ENCODE measurements at places on chromosomes 5 and 9.

DNA sequence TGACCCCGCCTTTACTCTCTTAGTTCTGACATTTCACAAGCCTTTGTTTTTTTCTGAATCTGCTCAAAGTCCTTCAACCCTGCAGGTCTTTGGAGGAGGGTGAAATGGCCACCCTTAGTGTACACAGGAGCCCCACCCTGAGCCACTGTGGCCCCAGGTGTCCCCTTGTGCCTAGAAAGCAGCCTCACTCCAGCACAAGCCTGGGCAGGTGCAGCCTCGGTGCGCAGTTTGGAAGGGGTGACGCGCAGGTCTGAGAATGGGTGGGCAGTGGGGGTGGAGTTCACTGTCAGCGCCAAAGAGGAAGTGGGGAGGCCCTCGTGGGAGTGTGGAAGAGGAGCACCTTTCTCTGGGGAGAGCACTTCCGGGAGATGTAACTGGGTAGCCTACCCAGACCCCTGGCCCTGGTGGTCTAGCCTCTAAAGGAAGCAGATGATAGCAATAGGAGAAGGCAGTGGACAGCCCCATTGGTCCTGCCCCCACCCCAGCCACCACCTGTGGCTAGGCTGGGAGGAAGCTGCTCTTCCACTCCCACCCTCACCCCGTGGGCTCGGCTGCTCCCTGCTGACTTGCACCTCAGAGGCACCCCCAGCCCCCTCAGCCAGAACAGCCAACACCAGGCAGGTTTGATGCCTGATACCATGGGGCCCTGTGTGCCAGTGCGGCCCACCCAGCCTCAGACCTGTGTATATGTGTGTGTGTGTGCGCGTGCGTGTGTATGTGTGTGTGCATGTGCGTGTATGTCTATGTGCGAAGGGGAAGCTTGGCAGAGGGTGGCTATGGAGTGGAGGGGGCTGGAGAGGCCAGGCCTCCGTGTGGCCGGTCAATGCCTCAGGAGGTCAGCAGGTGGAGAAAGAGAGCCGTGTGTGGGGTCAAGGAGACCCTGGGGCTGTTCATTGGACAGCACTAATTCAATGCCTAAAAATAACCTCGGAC lies 16.8 kb upstream of the DAB2IP start:
- no peak for DNase-seq

DNA sequence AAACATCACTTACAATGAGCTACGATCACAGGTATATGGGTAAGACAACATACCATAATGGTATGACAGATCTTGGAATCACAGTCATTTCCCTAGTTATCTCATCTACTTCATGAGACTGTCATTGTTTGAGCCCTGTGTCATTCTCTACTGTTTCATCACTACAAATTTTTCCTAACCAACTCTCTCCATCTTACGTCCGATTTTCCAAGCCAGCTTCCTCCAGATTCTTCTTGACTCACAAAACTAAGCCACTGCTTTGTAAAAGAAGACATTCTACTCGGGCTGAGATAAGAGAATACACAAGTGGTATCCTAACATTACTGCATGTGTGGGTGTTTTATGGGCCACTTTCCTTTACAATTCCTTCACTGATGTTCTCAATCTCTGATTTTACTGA lies 49.6 kb downstream of the SERINC5 start:
- no peak for DNase-seq

GRCh38 chr9:90607701-90608516 lies 34.7 kb downstream of the DIRAS2 start:
- no peak for DNase-seq

- no peak for DNase-seq
Observed at GRCh38 chr9:38390442-38390841, 2.1 kb upstream of the ALDH1B1 start.

- DNase-seq, result no peak
Observed at GRCh38 chr9:134618833-134619447, 22.7 kb upstream of the COL5A1 start.

GRCh38 chr5:124621279-124621678 lies 125.2 kb downstream of the ZNF608 start:
- no peak for DNase-seq

DNA sequence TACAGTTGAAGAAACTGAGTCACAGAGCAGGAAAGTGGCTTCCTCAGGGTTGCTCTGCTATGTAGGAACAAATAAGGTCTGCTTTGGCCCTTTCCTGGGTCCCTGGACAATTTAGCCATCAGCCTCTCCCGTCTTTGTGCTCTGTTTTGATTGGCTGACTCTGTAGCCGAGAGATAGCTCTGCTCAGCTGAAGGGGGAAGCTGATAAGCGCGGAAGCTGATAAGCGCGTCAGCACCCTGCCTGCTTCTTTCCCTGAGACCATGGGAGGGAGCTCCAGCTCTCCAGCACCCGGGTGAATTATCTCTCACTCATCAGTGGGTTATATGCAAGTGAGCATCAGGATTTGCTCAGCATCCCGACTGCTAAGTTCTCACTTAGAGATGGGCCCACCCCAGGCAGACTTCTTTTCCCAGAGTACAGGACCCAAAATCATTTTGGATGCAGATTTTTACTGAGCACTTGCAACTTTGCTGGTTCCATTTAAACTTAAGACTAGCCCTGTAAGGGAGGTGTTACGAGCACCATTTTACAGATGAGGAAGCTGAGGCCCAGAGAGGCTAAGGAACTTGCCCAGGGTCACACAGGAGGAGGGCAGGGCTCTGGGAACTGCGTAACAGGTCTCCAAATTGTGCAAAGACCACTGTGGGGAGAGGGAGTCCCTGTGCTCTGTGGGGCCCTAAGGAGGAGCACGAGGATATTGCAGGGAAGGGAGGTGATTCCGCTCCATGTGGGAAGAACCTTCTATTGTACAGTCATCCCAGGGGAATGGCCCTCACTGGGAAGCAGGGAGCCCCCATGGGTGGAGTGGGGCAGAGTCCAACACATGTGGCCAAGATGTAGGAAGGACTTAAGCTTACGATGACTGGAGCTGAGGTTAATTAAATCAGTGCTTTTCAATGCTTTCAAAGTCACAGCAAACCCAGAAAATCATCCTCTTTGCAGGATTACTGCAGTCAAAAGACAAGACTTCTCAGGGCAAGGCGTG lies 83.7 kb upstream of the ORM1 start:
- no peak for DNase-seq

GRCh38 chr9:81320909-81321482 lies 368.4 kb downstream of the TLE1 start:
- no peak for DNase-seq

GRCh38 chr5:90741022-90741564 lies 182.5 kb downstream of the ADGRV1 start:
- DNase-seq, result no peak

DNA sequence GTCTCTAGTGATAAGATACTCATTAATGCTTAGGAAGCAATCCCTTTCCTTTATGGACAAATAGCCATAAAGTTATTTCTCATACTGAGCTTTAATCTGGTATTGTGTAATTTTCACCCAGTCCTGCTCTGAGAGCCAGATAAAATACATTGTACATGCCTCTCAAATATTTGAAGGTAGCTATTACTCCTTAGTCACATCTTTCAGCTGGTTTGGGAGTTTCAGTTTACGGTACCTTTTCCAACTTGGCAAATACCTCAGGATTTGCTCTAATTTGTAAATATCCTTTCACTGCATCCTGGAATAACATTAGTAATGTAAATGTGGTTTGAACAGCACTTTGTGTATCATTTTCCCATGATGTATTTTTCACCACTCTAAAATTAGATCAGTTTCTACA lies 47.4 kb downstream of the ABHD17B start:
- DNase-seq, result no peak
